PC-3 (cell line): ENCODE measurements at places on chromosomes 5 and 9. TPM values are rescaled to one million over a fixed set of nuclear protein-coding genes. Genes with fewer than 3 reads are reported as not detected.
A peak's percentile ranks its signal among the peaks of the same experiment; 100 is the strongest.

DNA sequence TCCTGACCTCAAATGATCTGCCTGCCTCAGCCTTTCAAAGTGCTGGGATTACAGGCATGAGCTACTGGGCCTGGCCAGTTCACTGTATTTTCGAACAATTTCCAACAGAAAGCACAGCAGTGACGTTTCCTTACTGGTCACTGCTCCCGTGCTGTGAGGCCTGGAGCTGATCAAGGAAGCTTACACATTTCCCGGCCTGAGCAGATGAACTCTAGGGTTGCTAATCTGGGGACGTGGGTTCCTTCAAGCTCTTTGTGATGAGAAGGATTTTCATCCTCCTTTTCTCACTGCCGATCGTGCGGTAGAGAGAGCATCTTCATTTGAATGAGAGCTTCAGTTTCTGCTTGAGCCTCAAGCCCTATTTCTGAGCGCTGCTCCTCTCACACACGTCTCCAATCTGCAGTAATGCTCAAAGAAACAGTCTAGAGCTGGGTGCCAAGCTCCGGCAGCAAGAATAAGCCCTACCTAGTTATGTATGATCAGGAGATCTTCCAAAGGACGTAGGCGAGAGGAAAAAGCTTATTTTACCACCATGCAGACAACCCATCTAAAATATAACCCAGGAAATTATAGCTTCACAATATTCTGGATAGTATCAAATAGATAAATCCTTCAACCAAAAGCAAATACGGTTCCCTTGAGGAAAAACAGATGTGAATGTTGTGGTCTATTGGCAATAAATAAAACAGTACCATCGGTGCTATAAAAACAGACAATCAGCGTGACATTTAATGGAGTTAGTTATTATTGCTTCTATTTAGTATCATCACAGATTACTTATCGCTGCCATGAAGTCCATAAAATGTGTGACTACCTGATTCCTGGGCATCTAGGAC lies 7.3 kb upstream of the SPATA24 start:
- no peak overlapping the region for H3K27ac ChIP-seq
- no peaks in the 10 kb centered on the region for H3K36me3 ChIP-seq
- DNase-seq: no peak
- H3K27me3 ChIP-seq: no peaks in the 10 kb centered on the region

DNA sequence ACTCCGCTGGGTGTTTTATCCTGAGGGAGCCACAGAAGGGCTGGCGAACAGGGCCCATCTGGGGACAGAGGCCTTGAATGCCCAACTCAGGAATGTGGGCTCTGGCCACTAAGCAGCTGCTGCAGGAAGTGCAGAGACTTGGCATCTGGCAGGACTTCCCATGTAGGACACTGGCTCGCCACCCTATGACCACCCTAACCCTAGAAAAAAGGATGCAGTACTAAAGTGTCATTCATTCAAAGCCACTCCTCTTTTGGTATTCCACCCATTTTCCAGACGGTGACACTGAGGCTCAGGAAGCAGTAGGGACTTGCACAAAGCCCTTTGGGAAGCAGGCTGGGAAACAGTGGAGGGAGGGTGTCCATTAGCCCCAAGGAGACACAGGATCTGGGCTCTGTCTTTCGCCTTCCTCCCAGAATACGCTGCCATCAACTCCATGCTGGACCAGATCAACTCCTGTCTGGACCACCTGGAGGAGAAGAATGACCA lies 3.0 kb downstream of the BBLN start:
- H3K36me3 ChIP-seq: peaks cover 7% of the 10 kb centered on the region
- no peak for DNase-seq
- H3K27me3 ChIP-seq: no peaks in the 10 kb centered on the region
- H3K4me1 ChIP-seq: peaks cover 19% of the 10 kb centered on the region
- H3K27ac ChIP-seq: no peak overlapping the region

NR2F1 gene
- 88.4 and 118 TPM in 2 replicates for total RNA-seq

DNA sequence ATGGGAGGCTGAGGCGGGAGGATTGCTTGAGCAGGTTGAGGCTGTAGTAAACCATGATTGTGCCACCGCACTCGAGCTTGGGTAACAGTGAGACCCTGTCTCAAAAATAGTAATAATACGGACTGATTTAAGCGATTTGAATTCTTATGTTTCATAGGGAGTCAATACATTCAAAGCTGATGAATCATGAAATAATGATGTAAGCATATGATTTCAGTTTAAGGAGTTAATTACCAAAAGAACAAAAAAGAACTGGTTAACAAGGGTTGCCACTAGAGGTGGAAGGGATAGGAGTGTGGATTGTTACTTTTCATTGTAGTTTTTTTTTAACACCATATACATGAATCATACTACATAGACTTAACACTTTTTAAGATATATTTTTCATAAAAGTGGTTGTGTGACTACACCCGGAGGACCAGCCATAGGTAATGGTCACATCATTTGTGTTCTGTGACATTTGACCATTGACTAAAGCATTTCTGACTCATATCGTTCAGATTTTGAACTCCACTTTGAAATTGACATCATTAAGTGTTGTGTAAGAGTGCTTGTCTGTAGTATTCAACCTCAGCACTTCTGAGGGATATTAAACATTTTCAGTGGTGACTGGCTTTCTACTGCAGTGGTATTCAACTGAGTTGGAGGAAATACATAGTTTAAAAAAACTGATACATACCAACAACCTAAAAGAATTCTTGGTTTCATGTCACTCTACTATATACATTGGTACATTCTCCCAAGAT lies 7.0 kb downstream of the TRMT10B start:
- H3K27me3 ChIP-seq: no peaks in the 10 kb centered on the region
- no peak overlapping the region for H3K4me3 ChIP-seq
- no peak overlapping the region for H3K27ac ChIP-seq
- no peaks in the 10 kb centered on the region for H3K36me3 ChIP-seq
- peak; percentile 16 for DNase-seq

F2RL2 gene
- total RNA-seq: 0.11 TPM in 1 of 2 replicates, not detected in the other

DNA sequence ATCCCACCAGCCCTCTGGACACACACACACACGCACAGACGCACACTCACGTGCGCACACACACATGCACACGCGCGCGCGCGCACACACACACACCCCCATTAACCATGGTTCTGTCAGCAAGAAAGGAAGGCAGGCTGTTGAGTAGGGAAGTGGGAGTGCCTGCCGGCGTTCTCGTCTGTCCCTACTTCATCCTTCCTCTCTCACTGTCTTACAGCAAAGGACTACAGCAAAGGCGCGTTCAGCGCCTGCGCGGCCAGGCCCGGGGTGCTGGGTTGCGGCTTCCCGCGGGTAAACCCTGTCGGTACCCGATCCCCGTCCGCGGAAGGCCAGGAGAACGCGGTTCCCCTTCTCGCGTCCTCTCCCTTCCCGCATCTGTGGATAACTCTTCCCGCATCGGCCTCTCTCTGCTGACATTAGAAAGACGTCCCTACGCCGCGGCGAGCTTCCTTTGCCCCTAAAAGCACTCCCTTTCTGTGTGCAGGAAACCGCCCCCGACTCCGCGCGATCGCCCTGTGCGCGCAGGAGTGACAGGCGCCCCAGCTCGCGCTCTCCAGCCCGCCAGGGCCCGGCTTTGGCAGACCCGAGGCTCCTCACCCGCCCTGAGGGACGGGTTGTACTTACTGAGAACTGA lies 219.2 kb downstream of the AGTPBP1 start:
- DNase-seq: no peak
- no peak overlapping the region for H3K27ac ChIP-seq
- H3K27me3 ChIP-seq: peaks cover 43% of the 10 kb centered on the region
- no peaks in the 10 kb centered on the region for H3K4me1 ChIP-seq

- no peaks in the 10 kb centered on the region for H3K36me3 ChIP-seq
- DNase-seq: peak; percentile 13
- no peak overlapping the region for H3K4me3 ChIP-seq
- no peak overlapping the region for H3K27ac ChIP-seq
- no peaks in the 10 kb centered on the region for H3K4me1 ChIP-seq
- peaks cover 4% of the 10 kb centered on the region; the same call in 1 of the 2 replicates for H3K27me3 ChIP-seq
Observed at GRCh38 chr5:31161781-31162181, 31.7 kb upstream of the CDH6 start.

CCDC180 gene
- 0.55 and 0.69 TPM in 2 replicates for total RNA-seq

ECM2 gene
- total RNA-seq: 0.29 TPM in 1 of 2 replicates, not detected in the other

DNA sequence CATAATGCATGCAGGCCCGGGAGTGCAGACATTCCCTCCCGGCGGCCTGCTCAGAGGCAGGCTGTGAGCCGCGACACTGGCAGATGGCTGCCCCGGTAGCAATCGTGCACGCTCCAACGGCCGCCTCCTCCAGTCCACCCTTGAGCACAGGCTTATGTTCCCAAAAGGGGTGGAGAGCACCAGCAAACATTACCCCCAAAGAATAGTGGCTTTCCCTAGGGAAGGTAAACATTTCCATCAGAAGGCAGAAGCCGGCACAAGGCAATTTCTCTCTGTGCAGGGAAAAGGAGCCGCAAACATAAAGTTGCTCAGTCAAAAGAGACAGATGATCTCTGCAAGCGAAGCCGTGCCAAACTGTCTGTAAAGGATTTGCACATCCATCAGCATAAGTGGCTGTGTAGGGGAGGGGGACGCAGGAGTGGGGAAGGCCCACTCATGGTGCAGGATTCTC lies 92.5 kb downstream of the SIL1 start:
- no peak overlapping the region for H3K4me3 ChIP-seq
- H3K4me1 ChIP-seq: peaks cover 6% of the 10 kb centered on the region
- H3K27me3 ChIP-seq: no peaks in the 10 kb centered on the region
- H3K27ac ChIP-seq: no peak overlapping the region
- no peaks in the 10 kb centered on the region for H3K36me3 ChIP-seq
- no peak for DNase-seq

DNM1 gene
- total RNA-seq: 24.1 and 36.4 TPM in 2 replicates

- H3K4me1 ChIP-seq: no peaks in the 10 kb centered on the region
- H3K27ac ChIP-seq: no peak overlapping the region
- H3K36me3 ChIP-seq: peaks cover 42% of the 10 kb centered on the region
- DNase-seq: no peak
- no peaks in the 10 kb centered on the region for H3K27me3 ChIP-seq
- H3K4me3 ChIP-seq: no peak overlapping the region
Observed at GRCh38 chr5:132884548-132884947, 11.1 kb downstream of the LEAP2 start.

DNA sequence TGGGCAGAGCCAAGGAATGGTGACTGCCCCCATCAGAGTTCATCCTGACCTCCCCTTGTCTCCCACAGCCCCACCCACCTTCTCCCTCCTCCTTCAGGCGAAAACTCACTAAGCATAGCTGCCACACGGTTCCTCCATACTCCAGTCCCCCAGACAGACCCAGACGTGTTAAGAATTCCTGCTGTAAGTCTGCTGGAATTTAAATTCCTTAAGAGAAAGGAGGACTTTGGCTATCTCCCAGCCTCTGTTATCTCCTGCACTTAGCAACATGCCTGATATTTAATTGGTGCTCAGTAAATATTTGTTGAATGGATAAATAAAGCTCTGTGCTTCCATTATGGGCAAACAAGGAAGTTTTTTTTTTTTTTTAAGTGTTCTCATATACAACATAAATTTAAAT lies 213.7 kb downstream of the RFK start:
- H3K4me3 ChIP-seq: no peak overlapping the region
- no peaks in the 10 kb centered on the region for H3K4me1 ChIP-seq
- H3K36me3 ChIP-seq: no peaks in the 10 kb centered on the region
- no peak for DNase-seq
- no peaks in the 10 kb centered on the region for H3K27me3 ChIP-seq

GRCh38 chr5:177092178-177093081 lies 5.7 kb downstream of the FGFR4 start:
- no peak overlapping the region for H3K4me3 ChIP-seq
- no peak overlapping the region for H3K27ac ChIP-seq
- no peaks in the 10 kb centered on the region for H3K27me3 ChIP-seq
- peaks cover 4% of the 10 kb centered on the region; the same call in 1 of the 2 replicates for H3K4me1 ChIP-seq

WNK2 gene
- total RNA-seq: 11.7 and 15.5 TPM in 2 replicates

GRCh38 chr9:127569886-127570401 lies 42.1 kb upstream of the STXBP1 start:
- no peaks in the 10 kb centered on the region for H3K27me3 ChIP-seq
- H3K27ac ChIP-seq: peak overlapping the region; percentile 90
- H3K4me3 ChIP-seq: peak overlapping the region; percentile 69
- DNase-seq: peak; percentile 61
- peaks cover 56% of the 10 kb centered on the region for H3K4me1 ChIP-seq

ANGPTL2 gene
- total RNA-seq: 0.07 and 0.75 TPM in 2 replicates

GRCh38 chr9:91905991-91906469 lies 44.0 kb downstream of the ROR2 start:
- no peaks in the 10 kb centered on the region for H3K36me3 ChIP-seq
- H3K27ac ChIP-seq: no peak overlapping the region
- no peaks in the 10 kb centered on the region for H3K4me1 ChIP-seq
- DNase-seq: peak; percentile 4

DNA sequence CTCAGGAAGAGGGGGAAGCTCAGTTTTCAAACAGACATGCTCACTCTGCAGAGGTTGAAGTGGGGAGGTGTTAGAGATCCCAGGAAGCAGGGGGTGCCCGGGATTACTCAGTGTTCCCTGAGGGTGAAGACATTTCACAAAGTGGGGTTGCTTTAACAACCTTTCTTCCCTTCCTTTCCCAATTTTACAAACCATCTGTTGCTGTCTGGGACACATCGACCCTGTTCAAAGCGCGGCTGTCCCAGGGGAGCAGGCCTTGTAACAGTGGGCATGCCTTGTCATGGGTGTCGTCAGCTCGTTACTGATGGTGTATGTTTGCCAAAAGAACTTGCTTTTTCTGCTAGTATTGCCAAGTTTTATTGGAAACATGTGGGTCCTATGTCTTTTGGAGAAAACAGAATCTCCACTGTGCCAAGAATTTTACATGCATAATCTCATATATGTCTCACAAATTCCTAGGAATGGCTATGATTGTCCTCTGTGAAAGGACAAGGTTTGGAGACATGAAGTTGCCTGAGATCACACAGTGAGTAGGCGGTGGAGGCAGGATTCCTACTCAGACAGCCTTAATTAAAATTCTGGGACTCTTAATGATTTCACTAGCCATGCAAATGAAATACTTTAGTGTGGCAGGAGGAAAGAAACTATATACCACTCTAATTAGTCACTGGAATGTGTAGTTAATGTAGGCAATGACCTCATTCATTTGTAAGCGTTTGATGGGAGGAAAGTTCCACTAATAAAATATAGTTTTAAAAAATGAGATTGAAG lies 198.9 kb downstream of the NXNL2 start:
- H3K27ac ChIP-seq: no peak overlapping the region
- no peaks in the 10 kb centered on the region for H3K36me3 ChIP-seq
- no peaks in the 10 kb centered on the region for H3K4me1 ChIP-seq
- no peak for DNase-seq

DNAJC25 gene
- total RNA-seq: 5.1 and 5.9 TPM in 2 replicates

- H3K27me3 ChIP-seq: no peaks in the 10 kb centered on the region
- H3K4me1 ChIP-seq: peaks cover 15% of the 10 kb centered on the region; the same call in 1 of the 2 replicates
- DNase-seq: no peak
- no peak overlapping the region for H3K4me3 ChIP-seq
- peaks cover 4% of the 10 kb centered on the region; the same call in 1 of the 2 replicates for H3K36me3 ChIP-seq
- H3K27ac ChIP-seq: no peak overlapping the region
Observed at GRCh38 chr9:107288701-107289100, 5.6 kb downstream of the RAD23B start.

- H3K4me1 ChIP-seq: no peaks in the 10 kb centered on the region
- H3K36me3 ChIP-seq: no peaks in the 10 kb centered on the region
- H3K4me3 ChIP-seq: no peak overlapping the region
- no peaks in the 10 kb centered on the region for H3K27me3 ChIP-seq
Observed at GRCh38 chr9:101727612-101728524, 10.6 kb downstream of the GRIN3A start.

ORM1 gene
- not detected in 2 replicates for total RNA-seq

SPATA31E1 gene
- total RNA-seq: 0.04 TPM in 1 of 2 replicates, not detected in the other

GRCh38 chr5:100560860-100561259 lies 25.7 kb downstream of the FAM174A start:
- H3K4me1 ChIP-seq: peaks cover 11% of the 10 kb centered on the region; the same call in 1 of the 2 replicates
- DNase-seq: peak; percentile 19
- no peak overlapping the region for H3K27ac ChIP-seq

- no peak overlapping the region for H3K4me3 ChIP-seq
- no peaks in the 10 kb centered on the region for H3K27me3 ChIP-seq
- H3K36me3 ChIP-seq: no peaks in the 10 kb centered on the region
- DNase-seq: no peak
Observed at GRCh38 chr9:70177121-70177520, 81.7 kb upstream of the SMC5 start.
